ENCODE measurements at places on chromosomes 16 and 17.

- no peak for DNase-seq
Observed at GRCh38 chr16:88831838-88832237, 20.1 kb upstream of the APRT start.

- DNase-seq: no peak
Observed at GRCh38 chr16:52501746-52502145, 45.2 kb downstream of the TOX3 start.

GRCh38 chr17:15181333-15181732, 83.8 kb downstream of the PMP22 start:
- DNase-seq: no peak

GRCh38 chr17:8949061-8949661, 16.3 kb downstream of the PIK3R5 start:
- no peak for DNase-seq

DNA sequence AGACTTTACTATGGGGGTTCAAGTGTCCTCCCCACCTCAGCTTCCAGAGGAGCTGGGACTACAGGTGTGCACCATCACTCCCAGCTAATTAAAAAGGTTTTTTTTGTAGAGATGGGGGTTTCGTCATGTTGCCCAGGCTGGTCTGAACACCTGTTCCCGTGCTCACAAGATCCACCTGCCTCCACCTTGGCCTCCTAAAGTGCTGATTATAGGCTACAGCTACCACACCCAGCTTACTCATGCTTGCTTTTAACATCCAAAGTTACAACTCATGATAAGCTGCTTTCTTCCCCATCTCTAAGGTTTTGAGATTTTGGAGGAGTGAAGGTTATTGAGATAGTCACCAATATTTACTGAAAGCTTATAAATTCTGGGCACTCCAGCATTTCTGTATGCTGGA, 2.6 kb downstream of the NUP88 start:
- DNase-seq: no peak

DNA sequence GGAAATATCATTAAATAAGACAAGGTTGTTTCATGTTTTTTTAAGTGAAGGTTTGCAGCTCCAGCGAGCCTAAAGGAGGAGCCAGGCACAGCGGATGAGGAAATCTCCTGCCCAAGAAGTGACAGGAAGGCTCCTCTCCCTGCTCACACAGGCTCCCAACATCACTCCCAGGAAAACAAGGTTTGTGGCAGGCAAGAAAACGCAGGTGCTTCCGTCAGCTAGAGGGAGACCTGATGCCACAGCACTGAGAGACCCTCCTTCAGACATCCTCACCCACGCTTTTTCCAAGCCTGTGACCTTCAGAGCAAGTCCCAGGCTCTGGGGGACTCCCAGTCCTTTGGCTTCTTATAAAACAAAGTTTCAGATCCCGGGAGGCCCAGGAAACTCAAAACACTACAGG, 89.7 kb downstream of the ZNF423 start:
- DNase-seq: no peak

- DNase-seq: no peak
Observed at GRCh38 chr16:46691726-46692125, 2.3 kb downstream of the ORC6 start.

DNA sequence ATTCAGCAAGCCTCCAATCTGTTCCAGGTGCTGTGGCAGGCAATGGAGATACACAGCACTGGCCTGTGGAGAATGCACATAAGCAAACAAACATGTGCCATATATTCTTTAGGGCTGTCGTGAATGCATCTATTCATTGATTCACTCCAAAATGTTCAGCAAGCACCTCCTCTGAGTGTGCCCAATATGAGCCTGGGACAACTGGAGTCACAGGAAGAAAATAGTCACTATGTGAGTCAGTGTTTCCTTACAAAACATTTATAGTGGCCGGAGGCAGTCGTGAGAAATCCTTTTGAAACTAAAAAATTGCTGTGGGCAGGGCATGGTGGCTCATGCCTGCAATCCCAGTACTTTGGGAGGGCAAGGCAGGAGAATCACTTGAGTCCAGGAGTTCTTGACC, 310.1 kb downstream of the CA10 start:
- no peak for DNase-seq

- no peak for DNase-seq
Observed at GRCh38 chr16:46980926-46981325, 7.5 kb upstream of the DNAJA2 start.

DNA sequence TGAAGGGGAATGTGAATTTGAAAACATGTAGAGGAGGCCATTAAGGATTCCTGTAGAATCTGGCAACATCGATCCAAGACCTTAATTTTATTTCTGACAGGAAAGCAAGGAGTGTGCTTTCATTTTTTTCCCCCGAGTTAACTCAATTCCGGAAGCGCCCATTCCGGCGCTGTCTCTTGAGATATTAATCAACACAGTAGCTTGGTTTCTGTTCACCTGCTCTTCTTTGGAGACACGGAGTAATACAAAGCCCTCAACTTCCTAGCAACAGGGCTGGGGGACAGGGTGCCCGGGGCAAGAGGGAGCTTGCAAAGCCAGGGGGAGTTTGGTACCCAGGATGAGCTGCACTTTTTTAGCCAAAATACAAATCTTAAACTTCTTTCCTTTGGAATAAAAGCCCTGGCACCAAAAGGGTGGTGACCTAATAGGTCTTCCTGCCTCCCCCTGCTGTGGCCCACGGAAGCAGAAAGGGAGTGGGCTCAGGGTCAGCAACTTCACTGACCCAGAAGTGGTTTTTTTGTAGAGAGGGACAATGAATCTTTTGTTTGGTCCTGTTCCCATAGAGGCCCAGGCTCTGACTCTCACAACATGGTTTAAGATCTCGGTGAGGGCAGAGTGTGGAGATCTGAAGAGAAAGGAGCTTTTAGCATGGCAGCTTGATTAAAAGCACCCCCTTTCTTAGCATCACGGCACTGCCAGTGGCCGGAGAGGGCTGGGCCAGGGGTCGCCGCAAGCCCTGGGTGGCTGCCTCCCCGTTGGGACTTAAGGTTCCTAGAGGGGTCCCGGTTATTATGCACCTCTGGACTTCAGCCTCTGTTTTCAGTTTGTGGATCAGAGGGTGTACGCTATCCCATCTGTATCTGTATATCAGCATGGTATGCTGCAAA, 207.3 kb downstream of the CCDC182 start:
- DNase-seq: no peak

- no peak for DNase-seq
Observed at GRCh38 chr16:11667221-11667823, 933 bp upstream of the SNN start.

DNA sequence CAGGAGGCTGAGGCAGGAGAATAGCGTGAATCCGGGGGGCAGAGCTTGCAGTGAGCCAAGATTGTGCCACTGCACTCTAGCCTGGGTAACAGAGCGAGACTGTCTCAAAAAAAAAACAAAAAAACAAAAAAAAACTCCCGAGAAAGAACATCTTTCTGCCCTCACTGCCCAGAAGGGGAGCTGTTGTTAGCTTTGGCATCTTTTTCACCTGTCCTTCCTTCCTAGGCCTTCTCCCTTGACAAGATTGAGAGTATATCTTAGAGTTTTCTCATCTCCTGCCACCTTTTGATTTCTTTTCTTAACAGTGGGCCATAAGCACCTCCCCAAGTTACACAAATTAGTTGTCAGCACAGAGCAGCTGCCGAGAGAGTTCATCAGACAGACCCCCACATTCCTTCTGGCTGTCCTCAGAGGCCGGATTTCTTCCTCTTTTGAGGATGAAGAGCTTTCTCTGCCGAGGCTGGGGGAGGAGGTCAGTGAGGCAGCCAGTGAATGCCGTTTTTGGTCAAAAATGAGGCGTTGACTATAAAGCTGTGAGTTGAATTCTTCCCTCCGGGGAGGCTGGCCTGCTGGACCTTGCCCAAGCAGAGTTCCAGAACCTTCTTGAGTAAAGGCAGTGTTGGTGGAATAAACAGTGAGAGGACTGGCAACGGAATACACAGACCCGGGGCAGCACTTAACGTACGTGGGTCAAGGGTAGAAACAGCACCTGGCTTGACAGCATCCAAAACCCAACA, 127.0 kb downstream of the ABCC6 start:
- no peak for DNase-seq

- peak; percentile 73 for DNase-seq
Observed at GRCh38 chr17:4407851-4408250, 25.9 kb upstream of the SPNS3 start.

DNA sequence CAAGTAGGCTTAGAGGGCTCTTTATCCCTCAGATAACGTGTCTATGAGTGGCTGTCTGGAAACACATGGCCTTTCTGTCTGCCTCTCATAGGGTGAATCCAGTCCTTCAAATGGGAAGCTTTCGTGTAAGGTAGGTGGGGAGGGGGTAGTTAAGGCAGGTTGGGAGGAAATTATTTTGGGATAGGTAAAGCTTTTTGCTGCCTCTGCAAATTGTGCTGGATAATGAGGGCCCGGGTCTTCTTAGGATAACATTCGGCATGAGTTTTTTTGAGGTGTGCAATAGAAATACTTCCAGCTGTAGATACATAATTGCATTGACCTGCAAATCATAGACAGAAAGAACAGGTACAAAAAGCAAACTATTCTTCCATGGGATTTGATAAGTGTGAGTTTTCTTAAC, 189.7 kb downstream of the PRKCA start:
- DNase-seq: no peak

GRCh38 chr17:80381416-80381923, 33.5 kb upstream of the ENDOV start:
- DNase-seq: no peak

DNA sequence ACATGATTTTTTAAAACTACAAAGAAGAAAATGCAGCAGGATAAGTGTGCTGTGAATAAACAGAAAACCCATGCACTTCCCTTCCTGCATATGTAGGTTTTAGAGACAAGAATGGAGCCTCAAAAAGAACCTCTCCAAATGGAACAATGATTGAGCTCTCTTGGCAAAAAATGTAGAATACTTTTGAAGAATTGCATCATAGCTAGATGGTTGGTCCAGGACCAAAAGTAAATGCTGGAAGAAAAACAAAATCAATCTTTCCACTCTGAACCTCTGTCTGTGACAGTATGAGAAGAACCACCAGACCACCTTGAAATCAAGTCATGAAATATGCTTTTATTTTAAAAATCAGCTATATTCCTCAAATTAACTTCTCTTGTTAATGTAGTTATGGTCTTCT, 17.5 kb downstream of the HELZ start:
- no peak for DNase-seq

DNA sequence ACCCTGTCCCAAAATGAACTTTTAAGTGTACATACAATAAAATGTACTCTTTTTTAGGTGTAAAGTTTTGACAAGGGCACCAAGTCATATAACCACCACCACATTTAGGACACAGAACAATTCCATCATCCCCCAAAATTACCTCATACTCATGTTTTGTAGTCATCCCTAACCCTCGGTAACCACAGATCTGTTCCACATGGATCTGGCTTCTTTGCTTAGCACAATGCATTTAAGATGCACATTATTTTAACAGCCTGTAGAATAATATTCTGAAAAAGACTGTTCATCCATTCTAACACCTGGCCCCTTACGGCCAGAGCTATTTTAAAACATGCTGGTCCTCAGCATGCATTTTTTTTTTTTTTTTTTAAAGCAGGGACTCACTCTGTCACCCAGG, 25.2 kb upstream of the CFAP20 start:
- no peak for DNase-seq

- DNase-seq: no peak
Observed at GRCh38 chr17:59848778-59849177, 44.0 kb downstream of the TUBD1 start.

GRCh38 chr17:78038748-78039288, 80.3 kb downstream of the TNRC6C start:
- DNase-seq: no peak

GRCh38 chr16:47750371-47750770, 289.2 kb downstream of the PHKB start:
- DNase-seq: no peak

DNA sequence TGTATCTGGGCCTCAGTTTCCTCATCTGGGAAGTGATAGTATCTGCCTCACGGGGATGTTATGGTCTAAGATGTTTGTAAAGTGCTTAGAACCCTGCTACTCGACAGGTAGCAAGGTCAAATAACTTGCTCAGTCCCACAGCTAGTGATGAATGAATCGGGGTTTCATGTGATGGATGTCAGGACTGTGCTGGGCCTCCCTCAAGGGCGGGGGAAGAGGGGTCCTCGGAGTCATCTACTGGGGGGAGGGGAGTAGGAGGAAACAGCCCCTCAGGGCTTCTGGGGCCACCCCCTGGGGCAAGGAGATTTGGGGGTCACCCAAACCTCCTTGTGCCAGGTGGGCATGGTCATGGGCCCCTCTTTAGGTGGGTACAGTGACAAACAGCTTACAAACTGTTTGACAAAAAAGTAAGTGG, 732 bp downstream of the PNPO start:
- DNase-seq: no peak

GRCh38 chr17:1486802-1487695, 5.4 kb downstream of the MYO1C start:
- DNase-seq: no peak

DNA sequence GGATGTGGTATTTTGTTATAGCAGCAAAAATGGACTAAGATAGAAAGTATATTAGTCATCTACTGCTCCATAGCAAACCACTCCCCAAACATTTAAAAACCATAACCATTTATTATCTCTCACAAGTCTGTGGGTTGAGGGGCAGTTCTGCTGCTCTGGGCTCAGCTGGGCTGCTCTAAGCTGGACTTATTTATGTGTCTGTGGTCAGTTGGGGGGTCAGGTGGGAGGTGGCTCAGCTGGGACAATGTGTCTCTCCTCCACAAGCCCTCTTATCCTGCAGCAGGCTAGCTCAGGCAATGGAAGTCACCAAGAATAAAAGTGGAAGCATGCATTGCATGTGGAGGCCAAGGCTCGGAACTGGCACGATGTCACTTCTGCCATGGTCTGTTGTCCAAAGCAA, 226.1 kb upstream of the N4BP1 start:
- no peak for DNase-seq

DNA sequence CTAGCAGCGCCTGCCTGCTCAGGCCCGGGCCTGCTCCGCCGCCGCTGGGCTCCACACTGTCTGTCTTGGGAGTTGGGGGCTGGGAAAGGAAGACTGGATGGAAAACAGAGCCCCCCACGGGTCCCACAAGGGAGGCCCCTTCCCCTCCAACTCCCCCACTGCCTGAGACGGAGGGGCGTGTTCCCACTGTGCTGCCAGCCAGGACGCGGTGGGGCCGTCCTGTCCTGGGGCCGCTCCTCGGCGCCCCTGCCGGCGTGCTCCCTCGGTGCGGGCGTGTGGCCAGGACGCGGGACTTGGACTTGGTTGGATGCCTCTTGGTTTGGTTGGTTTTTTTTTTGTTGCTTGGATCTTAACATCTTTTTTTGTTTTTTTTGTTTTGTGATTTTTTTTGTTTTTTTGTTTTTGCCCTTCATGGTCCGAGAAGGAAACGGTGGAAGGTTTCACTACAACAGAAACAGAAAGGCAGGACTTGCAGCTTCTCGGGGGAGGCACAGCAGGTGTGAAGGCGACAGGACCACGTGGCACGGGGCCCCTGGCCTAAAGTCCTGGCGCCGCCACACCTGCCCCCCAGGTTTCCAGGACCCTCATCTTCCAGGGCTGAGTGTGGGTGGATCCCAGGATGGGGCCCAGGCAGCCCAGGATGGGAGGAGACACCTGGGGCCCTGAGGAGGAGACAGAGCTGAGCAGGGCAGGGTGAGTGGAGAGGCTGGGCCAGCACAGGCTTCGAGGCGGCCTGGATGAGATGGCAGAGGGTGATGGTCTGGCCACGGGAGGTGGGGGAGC, 16.0 kb downstream of the ENGASE start:
- no peak for DNase-seq

- DNase-seq: no peak
Observed at GRCh38 chr16:25256695-25257469, 763 bp downstream of the ZKSCAN2 start.
